ENCODE measurements at places on chromosomes 7 and 10. TPM values are rescaled to one million over a fixed set of nuclear protein-coding genes. Genes with fewer than 3 reads are reported as not detected.

DNA sequence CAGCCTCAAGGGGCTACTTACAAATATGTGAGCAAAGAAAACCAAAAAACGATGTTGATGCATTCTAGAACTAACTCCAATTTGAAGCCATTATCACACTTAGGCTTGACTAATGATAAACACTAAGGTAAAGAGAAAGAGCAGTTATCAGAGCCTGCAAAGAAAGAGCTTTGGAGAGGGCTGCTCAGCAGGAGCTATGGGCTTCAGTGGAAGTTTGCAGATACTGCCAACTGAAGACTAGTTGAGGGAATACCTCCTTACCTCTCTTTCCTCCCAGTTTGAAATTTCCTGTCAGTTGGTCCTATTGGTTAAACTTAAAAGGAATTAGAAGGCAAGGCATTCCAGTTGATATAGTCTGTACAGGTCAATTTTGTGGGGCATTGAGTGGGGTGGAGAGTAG, 498.1 kb upstream of the POT1 start:
- no peak for DNase-seq

- DNase-seq = no peak
Measured at GRCh38 chr10:68435803-68436202, 28.7 kb upstream of the RUFY2 start.

GRCh38 chr10:86803156-86803555, 46.7 kb downstream of the BMPR1A start:
- no peak for DNase-seq

The FGFR2 gene
- total RNA-seq = 8.9 TPM

The MMRN2 gene
- total RNA-seq = 0.08 TPM

The PIK3CG gene
- total RNA-seq = 0.50 TPM

The FBXL13 gene
- 3.1 TPM for total RNA-seq

The DPP6 gene
- total RNA-seq = 0.84 TPM

The SLC26A3 gene
- not detected for total RNA-seq

All from kidney epithelial cell (primary cell).